ENCODE measurements at places on chromosomes 1 and 21.
A peak's percentile ranks its signal among the peaks of the same experiment; 100 is the strongest.

DNA sequence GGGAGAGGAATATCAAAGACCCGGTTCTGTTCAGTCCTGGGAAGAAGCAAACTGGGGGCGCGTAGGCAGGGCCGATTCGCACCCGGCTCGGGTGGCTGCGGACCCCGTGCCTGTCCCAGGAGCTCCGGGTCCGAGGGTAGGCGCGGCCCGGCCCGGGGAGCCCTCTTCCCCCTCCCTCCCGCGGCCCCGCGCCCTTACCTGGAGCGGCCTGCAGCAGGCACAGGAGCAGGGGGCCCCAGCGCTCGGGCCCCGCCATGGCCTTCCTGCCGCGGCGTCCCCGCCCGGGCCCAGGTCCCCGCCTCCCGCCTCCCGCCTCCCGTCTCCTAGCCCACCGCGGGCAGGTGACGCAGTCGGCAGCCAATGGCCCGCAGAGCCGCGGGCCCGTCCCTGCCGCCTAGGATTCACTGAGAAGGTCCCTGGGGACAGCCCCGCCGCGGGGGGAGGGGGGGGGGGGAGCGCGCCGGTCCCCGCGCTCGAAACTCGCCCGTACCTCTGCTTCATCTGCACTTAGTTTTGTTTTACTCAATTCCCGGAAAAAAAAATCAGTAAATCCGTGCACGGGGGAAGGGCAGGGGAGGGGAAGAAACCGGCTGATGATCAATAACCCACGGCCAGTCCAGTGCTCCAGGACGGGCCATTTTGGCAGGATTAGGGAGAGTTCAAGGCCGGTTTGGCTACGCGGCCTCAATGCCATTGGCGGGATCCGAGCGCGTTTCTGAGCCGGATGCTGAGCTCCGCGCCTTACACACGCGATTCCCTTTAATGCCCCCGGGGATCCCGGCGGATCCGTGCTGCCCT is at the start of gene IFNLR1:
Gene IFNLR1, minus strand, starts transcription at position 297 of the 798 bp plus-strand sequence. Its CDS starts 41 bp downstream, at position 256.
- peak; percentile 94 for DNase-seq

GRCh38 chr1:161499099-161500039 is 5.9 kb upstream of the FCGR2A start:
- DNase-seq, result no peak

DNA sequence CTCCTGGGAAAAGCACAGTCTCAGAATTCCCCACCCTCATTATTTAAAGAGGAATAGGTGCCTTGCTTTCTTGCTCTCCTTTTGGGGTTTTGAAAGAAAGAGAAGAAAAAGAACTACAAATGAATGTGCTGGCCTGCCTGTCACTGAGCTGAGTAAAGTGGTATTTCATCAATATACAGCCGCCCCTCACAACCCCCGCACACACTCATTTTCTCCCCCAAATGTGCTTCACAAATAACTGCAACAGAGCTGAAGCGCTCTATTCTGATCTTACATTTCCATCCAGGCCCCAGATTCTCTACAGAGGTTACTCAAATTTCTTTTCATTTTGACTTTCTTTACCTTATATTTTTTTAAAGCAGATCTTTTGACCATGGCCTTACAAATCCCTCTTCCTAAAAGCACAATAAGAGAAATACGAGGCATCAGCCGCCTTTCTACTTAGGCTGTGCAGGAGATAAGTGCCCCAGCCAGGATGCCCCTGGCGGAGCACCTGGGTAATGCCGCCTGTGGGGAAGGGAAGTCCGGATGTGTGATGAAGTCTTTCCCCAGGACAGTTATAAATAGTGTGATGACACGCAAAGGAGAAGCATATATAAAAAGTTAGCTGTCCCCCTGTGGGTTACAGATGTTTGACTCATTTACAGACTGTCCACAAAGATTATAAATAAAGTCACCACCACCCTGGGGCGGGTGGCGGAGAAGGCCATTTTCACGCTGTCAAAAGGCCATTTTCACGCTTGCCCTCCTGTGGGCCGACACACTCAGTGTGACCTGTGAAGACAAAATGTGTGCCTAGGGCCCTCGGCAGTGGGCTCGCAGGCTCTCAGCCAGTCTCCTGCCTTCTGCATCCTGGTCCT is 6.5 kb downstream of the KCNN3 start:
- peak; percentile 73 for DNase-seq

- DNase-seq, result no peak
These were observed 1147.6 kb upstream of the ADGRL4 start for GRCh38 chr1:80154176-80154575.

DNA sequence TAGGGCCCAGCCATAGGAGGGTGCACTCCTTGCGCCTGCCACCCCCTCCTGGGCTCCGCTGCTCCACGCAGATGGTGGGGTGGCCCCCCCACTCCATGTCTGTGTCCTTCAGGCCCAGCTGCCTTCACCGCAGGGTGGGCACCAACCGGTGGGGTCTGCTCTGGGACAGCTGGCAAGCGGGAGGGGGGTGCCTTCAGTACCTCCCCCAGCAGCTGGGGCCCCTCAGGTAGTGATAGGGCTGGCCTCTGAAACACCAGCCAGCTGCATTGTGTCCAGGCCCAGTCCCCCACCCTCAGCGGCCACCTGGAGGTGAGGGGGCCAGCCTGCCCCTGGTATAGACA is 360 bp downstream of the GJC2 start:
- DNase-seq, result no peak

- DNase-seq, result no peak
These were observed 2.5 kb upstream of the RCSD1 start for GRCh38 chr1:167627615-167627864.

GRCh38 chr1:169779970-169780369 is 14.7 kb downstream of the METTL18 start:
- DNase-seq, result no peak

DNA sequence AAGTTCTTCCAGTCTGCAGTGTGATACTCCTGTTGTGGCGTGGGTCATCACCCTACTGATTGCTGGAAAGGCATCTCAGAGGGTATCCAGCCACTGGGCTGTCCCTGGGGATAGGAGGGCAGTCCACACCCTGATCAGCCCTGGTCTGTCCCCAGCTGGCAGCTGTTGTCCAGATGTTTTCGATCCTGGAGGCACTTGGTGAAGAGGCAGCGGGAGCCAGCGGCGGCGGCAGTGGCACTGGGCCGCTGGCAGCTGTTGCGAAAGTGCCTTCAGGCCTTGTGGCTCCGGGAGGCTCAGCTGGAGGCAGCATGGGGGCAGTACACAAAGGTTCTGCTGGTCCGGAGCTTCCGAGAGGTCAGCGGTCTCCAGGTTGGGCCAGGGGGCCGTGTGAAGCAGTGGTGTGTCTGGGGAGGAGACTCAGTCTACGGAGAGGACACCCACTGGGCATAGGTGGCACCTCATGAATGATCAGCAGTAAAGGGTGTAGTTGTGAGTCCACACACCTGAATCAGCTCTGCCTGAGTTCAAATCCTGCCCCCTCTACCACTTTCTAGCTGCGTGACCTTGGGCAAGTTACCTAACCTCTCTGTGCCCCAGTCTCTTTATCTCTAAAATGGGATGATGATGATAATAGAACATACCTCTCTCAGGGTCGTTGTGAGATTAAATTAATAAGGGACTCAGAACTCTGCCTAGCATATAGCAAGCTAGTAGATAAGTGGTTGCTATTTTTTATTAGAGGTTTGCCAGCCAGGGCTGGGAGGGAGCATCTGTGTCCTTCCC is 6.1 kb downstream of the C1orf167 start:
- no peak for DNase-seq

GRCh38 chr1:61226791-61227567 is 144.6 kb downstream of the NFIA start:
- no peak for DNase-seq

DNA sequence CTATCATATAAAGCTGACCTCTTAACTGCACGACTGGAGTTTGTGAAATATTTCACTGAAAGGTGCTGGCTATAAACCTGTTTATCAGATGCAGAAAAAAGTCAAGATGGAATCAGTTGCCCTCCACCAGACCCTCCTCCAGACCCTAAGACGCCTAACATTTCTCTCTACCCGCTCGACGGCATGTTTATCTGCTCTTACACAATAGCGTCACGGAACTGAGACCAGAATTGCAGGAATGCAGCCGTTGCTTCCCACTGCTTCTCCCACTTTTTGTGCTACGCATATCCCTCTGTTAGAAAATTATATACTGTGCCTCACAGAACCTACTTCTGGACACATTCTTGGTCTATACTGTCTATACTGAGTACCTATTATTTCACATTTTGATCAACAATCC is 28.2 kb upstream of the FAM131C start:
- no peak for DNase-seq

DNA sequence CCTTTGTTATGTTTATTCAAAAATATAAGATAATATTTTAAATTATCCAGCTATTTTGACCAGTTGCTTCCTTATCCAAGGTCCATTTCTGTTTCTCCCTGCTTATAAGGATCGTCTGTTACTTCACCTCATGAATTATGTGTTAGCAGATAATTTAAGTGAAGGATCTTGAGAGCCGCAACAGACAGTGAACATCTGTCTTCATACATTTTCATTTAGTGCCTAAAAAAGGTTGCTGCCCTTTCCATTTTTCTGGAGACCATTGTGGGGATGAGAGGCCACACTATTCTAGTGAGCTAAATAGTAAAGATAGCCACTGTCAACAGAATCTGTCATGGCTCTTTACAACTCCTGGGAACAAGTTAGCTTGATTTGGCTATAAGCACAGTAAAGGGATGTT is 154.0 kb downstream of the CLEC20A start:
- DNase-seq, result no peak

DNA sequence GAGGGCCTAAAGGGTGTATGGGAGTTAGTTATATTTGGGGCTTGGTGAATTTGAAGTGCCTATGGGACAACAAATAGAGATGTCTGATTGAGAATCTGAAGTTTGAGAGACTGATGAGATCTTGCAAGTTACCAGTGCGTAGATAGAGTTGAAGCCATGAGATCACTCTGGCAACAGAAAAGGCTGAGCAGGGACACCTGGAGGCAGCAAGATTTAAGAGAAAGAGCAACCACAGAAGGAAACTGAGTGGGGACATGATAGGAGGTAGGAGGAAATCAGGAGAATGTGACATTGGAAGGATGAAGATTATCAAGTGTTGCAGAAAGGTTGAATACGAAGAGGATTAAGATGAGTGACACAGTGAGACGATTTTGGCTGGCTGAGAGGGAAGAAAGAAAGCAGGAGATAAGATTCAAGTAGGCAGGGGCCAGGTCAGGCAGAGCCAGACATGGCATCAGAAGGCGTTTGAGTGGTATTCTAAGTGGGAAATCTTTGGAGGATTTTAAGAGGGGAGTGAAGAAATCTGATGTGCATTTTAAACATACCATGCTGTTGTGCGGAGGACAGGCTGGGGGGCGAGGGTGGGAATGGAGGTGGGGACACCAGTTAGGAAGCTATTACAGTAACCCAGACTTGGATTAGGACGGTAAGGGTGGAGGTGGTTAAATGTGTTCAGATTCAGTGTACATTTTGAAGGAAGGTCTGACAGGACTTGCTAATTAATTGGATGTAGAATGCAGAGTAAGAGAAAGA is 3.0 kb upstream of the MPL start:
- no peak for DNase-seq

GRCh38 chr1:160431571-160431970 is 31.2 kb downstream of the VANGL2 start:
- DNase-seq, result no peak

Measured in GM10248 (cell line).